Mesangial cell (primary cell): ENCODE measurements at places on chromosomes 13 and 19. TPM values are rescaled to one million over a fixed set of nuclear protein-coding genes. Genes with fewer than 3 reads are reported as not detected.

CLEC17A gene
- not detected in 2 replicates for total RNA-seq

C19orf73 gene
- total RNA-seq, result 3.7 and 6.0 TPM in 2 replicates

DACH1 gene
- 1.5 TPM in 1 of 2 replicates, not detected in the other for total RNA-seq

NPHS1 gene
- 0.13 TPM in 1 of 2 replicates, not detected in the other for total RNA-seq

ARGLU1 gene
- total RNA-seq, result 19.2 and 23.7 TPM in 2 replicates

ATXN8OS gene
- not detected in 2 replicates for total RNA-seq

ZNF260 gene
- 5.9 and 7.0 TPM in 2 replicates for total RNA-seq

NCCRP1 gene
- 0.25 TPM in 1 of 2 replicates, not detected in the other for total RNA-seq

FCAR gene
- total RNA-seq, result not detected in 2 replicates

MEIS3 gene
- 6.0 and 12.4 TPM in 2 replicates for total RNA-seq

IL27RA gene
- total RNA-seq, result 6.7 and 7.6 TPM in 2 replicates

KL gene
- total RNA-seq, result 0.16 and 3.7 TPM in 2 replicates

CCDC61 gene
- 10.3 and 15.5 TPM in 2 replicates for total RNA-seq

KRTDAP gene
- not detected in 2 replicates for total RNA-seq

KBTBD6 gene
- total RNA-seq, result 5.9 and 7.2 TPM in 2 replicates

CEACAM20 gene
- total RNA-seq, result not detected in 2 replicates

CGB3 gene
- total RNA-seq, result 0.33 TPM in 1 of 2 replicates, not detected in the other

FOXO1 gene
- total RNA-seq, result 5.7 and 11.2 TPM in 2 replicates

MEGF8 gene
- total RNA-seq, result 23.8 and 78.8 TPM in 2 replicates

OVOL3 gene
- not detected in 2 replicates for total RNA-seq

ZNF160 gene
- total RNA-seq, result 8.3 and 17.1 TPM in 2 replicates
